ENCODE measurements at places on chromosomes 1 and 21.

DNA sequence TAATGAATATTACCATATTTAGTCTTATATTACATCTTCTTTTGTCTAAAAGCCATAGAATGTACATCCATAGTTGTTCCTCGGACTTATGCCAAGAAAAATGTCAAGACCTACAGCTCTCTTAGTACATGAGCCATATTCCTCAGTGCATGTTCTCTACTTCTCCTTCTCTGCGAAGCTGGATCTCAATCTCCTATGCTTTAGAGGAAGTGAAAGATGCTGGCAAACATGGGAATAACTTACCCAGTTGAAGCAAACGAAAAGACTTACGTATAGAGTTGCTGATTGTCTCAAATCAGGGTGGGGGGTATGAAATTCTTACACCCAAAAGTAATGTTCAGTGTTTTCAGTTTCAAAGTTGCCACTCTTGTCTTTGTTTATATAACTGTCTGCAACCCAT lies 32.7 kb downstream of the OR13G1 start:
- DNase-seq = no peak

GRCh38 chr1:19179597-19180264 lies 30.3 kb downstream of the UBR4 start:
- DNase-seq = peak; percentile 96

GRCh38 chr1:245310571-245311531 lies 156.1 kb downstream of the KIF26B start:
- DNase-seq = peak; percentile 64

GRCh38 chr1:6359216-6360116 lies 34.1 kb downstream of the ACOT7 start:
- DNase-seq = peak; percentile 95

DNA sequence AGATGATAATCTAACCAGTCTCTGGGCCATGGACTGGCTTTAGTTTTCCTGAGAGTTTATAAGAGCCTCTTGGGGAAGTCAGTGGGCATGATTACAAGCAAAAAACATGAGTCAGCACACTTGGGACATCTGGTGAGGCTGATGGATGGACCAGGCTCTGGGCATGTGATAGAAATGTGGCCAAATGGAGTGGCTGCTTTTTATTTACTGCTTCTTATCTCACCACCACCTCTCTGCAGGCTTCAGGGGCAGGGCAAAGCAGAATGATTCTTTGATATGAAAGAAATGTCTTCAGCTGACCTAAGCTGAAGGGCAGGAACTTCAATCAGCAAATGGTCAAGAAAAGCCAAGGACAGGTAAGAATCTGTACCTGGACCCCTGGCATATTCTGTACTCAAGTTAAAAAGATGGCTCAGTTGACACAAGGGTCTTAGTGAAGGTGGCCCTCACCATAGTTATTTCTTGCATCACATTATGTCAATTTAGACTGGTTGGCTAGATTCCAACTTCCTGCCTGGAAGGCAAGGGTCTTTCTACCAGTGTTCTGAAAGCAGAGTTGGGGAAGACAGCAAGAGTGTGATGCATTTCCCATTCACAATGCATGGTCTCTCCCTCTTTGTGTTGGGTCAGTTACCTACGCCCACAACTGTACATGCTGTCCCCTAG lies 162.8 kb downstream of the FASLG start:
- DNase-seq = peak; percentile 95

DNA sequence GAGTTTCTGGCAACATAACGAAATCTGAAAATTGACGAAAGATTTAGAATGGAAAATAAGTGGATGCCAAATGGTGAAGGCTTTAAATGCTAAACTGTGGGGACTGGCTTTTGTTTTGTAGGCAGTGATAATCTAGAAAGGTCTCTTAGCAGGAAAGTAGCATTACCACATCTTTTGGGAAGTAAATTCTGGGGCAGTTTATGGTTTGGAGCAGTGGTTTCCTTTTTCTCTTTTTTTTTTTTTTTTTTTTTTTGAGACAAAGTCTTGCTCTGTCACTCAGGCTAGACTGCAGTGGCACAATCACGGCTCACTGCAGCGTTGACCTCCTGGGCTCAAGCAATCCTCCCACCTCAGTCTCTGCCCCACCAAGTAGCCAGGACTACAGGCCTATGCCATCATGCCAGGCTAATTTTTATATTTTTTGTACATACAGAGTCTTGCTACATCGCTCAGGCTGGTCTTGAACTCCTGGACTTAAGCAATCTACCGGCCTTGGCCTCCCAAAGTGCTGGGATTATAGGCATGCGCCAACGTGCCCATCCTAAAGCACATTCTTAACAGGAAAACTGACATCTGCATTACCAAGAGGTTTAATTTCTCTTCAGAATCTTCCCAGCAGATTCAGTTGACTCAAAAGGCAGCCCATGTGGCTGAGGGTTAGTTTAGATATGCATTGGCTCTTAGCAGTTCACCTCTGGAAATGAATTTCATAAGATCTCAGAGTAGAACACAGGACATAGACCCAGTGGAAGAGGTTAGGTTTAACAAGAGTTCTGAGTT lies 32.9 kb downstream of the C21orf91 start:
- DNase-seq = no peak

DNA sequence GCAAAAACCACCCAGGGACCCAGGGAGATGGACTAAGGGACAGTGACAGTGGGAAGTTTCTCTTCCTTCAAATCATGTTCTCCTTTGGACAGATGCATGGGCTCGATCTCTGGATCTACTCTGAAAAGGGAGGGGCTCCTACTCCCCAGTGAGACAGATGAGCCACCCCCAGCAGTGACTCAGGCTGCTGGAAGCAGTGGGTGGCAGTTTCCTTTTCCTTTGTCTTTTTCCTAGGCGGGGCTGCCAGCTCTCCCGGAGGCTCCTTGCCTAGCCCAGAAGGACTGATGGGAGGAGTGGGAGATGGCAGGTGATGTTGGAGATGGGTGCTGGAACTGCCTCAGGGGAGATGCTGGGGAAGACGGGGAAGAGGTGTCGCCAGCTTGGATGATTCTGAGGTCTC lies 41.0 kb upstream of the IGSF21 start:
- DNase-seq = no peak

GRCh38 chr1:59412718-59413326 lies 115.9 kb downstream of the FGGY start:
- peak; percentile 75 for DNase-seq

GRCh38 chr1:69081668-69082067 lies 486.1 kb upstream of the LRRC7 start:
- no peak for DNase-seq

GRCh38 chr1:53025769-53026112 lies 36.3 kb upstream of the PODN start:
- DNase-seq = no peak

DNA sequence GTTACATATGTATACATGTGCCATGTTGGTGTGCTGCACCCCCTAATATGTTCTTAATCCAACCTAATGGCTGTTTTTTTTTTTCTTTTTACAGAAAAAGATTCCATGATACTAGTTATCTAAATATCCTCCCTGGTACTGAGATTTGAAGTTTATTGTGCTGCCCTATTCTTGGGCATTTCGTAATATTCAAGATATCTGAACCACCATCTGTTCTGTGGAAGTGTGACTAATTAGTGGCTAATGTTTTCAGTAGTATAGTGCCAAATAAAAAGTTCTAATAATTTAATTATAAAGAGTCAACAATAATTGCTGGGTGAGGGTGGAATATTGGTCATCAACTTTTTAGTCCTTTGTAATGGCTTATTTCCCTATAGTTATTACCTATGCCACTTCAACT lies 217.5 kb downstream of the GABPA start:
- DNase-seq = no peak

GRCh38 chr1:154992721-154993571 lies 440 bp upstream of the LENEP start:
- peak; percentile 65 for DNase-seq

DNA sequence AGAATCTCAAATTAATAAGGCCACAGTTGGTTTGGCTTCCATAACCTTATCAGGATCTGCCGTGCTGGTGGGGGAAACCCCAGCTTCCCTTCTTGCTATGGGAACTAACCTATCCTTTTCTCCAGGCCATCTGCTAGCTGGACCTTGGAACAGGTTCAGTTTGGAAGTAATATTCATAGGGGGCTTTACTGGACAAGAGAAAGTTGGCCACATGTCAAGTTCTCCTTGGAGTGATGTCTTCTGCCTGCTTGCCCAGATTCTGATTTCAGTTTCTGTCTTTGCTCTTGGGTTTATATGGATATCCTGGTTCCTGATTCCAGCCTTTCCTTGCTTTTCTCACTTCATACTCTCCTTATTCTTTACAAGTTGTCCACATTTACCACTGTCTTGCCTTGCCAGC lies 279.6 kb downstream of the ASTN1 start:
- DNase-seq = no peak

DNA sequence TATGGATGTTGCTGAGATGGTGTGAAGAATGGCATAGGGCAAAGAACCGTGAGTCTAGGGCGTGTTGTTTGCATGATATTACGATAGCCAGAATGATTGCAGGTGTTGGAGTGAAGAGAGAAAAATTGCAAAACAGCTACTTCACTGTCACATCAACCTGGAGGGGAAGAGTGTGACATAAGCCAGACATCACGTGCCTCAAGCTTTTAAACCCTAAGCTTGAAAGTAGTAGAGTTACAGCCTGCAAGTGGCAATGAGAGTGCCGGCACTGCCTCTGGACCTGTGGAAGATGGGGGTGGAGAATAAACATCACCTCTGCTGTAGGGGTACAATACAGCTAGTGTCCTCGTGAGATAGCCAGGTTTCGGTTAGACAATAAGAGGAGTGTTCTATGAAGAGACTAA lies 11.1 kb downstream of the EEIG2 start:
- DNase-seq = no peak

DNA sequence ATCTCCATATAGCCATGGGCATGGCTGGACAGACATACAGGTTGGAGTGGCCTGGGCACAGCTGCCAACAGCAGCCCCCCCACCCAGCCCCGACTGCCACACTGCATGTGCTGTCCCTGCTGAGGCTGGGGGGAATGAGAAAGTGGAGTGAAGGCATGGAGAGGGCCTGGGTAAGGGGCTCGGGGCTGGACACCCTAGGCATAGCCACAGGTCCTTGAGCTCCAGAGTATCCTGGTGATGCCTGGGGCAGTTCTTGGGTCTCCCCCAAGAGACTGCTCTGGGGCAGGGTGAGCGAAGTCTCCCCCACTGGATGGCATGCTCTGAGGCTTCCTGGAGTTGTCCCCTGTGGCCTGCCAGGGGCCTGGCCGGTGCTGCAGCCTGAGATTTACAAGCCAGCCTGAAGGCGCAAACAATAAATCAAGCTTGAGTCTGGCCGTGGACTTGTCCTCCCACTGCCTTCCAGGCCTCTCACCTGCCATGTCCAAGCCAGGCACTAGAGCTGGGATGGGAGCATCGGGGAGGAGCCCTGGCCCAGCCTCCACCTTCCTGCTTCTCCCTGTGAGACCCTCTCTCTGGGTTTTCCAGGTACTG lies 53.6 kb downstream of the FOXO6 start:
- DNase-seq = no peak

DNA sequence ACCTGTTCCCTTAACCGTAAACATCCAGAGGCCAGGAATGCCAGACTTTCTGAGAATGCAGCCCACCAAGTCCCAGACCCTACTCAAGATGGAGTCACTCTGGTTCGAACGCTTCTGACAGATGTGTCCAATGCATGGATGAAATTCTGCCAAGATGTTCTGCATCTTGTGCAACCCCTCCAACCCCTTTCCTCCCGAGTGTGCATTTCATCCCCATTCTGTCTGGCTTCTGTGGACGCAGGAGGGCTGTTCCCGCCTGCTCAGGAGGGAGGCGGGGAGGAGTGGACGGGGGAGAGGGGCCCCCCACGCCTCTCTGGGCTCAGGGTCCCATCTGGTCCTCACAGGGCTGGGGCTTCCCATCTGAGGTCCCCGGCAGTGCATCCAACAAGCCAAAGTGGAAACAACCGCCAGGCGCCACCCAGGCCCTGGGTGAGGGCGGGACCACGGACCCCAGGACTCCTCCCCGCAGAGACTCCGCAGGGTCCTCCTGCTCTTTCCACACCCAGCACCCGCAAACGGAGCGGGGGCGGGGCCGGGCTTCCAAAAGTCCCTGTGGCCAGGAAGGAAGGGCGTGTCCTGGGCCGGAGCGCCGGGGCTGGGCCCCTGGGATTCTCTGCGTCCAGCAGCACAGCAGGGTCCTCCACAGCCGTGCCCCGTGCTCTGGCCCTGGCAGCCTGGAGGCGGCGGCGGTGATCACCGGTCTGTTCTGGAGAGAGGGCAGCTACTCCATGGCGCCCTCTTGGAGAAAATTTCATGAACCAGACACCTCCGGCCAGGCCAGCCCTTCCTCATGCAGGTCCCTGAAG lies 27.8 kb upstream of the SUMO3 start:
- DNase-seq = peak; percentile 85

DNA sequence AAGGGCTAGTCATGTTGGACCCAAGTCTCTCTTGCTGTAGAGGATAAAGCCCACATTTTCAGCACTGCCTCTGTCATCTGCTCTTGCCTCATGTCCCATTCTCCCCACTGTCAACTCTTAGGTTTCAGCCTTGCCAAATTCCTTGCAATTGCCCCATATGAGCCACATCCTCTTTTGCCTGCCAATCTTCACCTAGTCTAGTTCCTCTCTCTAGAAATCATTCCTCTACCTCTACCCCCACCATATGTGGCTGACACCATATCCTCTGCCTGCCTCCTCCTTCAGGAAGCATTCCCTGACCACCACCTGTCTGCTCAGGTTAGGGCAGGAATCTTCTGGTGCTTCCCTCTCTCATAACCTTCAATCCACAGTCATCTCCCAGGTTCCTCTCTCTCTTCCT lies 38.2 kb downstream of the SLC9A1 start:
- peak; percentile 78 for DNase-seq

- peak; percentile 38 for DNase-seq
Measured at GRCh38 chr1:33348676-33349080, 27.8 kb upstream of the A3GALT2 start.

GRCh38 chr1:203129501-203130231 lies 2.1 kb downstream of the ADORA1 start:
- no peak for DNase-seq

GRCh38 chr1:9792156-9793042 lies 31.4 kb downstream of the CLSTN1 start:
- DNase-seq = no peak

GRCh38 chr1:154729577-154729976 lies 121.6 kb upstream of the ADAR start:
- DNase-seq = no peak

GRCh38 chr1:172756024-172756423 lies 97.1 kb downstream of the FASLG start:
- no peak for DNase-seq

GRCh38 chr1:150890033-150890416 lies 3.1 kb downstream of the CTXND2 start:
- DNase-seq = no peak

DNA sequence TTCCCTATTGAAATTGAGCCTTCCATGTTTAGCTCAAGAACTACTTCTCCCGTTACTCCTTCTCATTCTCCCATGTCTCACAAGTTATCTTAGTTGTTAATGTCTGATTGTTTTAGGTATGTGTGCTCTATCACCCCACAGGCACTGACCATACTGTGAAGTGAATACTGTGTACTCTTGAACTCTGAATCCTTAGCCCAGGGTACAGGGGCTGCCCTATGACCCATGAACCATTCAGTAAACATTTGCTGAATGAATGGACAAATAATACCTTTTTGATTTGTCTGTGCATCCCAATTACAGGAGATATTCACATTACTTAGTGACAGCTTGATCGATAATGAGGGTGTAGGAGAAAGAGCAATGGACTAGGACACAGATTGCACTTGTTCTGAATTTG lies 169.4 kb upstream of the BEND5 start:
- no peak for DNase-seq

Data from hematopoietic multipotent progenitor cell treated with erythropoietin and hydrocortisone succinate and interleukin-3 and kit ligand, for 6 days (in vitro differentiated cells).